GM12892 (cell line): ENCODE measurements at places on chromosomes 2 and 18.

GRCh38 chr2:169254774-169255173, 107.6 kb downstream of the LRP2 start:
- DNase-seq = no peak

DNA sequence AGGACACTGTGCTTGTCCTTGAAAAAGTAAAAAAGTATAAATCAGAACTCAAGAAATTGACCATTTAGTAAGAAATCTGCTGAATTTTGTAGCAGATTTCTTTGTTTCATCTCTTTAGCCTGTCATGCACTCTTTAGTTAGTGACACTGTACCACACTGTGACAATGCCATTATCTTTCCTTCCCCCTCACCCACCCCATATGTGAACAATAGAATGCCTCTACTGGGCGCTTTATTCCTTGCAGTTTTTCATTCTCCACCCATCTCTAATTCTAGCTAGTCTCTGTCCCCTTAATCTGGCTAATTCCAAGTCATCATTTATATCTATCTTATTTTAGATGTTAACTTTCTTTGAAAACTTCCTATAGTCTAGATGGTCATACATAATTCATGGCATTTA, 241.0 kb downstream of the LRP1B start:
- DNase-seq = no peak

DNA sequence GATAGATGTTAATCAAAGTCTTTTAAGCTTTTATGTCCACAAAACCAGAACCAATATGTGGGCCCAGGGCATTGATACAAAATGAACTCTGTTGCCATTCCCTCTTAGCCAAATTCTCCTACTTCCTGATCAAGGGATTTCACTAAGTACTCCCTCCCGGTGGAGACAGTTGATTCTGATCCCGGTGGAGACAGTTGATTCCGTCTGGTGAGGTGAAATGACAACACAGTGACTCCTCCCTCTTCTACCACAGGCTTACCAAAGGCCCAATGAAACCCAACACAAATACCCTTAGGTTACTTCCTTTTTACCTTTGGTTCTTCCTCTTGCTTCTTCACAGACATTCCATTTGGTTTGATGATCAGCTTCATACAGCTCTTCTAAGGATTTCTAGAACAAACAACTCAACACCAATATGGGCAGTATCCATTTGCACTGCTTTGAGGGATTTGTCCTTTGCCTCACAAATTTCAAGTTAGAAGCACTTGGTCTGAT, 153.8 kb downstream of the IKZF2 start:
- DNase-seq = no peak

DNA sequence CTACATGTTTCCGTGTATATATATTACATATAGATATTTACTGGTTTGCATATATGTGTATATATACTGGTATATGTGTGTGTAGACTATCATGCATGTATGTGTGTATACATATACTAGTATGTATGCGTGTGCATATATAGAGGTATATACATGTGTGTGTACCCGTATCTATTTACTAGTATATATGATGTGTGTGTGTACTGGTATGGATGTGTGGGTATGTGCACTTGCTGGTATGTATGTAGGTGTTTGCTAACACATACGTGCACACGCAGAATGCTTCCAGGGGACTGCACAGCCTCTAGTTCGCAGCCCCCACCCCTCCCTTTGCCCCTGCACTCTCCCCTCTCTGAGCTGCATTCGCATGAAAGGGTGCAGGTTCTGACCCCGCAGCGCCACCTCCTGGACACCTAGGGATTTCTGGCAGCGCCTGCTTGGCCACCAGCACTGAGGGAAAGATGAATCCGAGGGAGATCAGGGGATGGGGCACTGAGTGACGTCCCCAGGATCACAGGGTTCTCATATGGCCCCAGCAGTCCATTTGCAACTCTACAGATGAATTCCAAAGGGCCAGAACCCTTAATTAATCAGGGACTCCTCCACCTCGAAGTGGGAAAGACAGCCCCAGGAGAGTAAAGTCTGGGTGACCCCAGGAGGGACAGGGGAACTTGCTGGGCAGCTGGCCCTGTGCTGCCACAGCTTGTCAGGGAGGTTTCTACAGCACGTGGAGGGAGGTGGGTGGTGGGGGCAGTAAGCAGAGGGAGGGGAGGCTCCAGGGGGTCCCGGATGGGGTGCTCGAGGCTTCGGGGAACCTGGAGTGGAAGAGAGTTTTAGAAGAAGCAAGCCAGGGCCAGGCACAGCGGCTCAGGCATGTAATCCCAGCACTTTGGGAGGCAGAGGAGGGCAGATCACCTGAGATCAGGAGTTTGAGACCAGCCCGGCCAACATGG, 66.8 kb upstream of the ASAP2 start:
- peak; percentile 58 for DNase-seq

DNA sequence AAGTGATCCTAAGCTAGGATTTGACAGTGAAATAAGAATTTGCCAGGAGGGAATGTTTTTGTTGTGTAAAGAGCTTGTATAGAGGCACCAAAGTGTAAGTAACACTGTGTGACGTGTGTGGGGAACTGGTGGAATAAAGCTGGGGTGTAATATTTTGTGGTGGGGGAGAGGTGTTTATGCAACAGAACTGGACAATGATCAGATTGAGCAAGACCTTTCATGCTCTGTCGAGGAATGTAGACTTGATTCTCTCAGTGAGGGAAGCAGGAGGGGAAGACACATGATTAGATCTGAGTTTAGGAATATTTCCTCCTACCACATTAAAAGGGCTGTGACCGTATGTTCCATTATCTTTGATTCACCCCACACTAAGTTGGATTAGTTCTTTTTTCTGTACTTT, 43.6 kb downstream of the EFEMP1 start:
- DNase-seq = no peak

GRCh38 chr2:129480790-129481189, 498.7 kb upstream of the RAB6C start:
- DNase-seq = no peak

DNA sequence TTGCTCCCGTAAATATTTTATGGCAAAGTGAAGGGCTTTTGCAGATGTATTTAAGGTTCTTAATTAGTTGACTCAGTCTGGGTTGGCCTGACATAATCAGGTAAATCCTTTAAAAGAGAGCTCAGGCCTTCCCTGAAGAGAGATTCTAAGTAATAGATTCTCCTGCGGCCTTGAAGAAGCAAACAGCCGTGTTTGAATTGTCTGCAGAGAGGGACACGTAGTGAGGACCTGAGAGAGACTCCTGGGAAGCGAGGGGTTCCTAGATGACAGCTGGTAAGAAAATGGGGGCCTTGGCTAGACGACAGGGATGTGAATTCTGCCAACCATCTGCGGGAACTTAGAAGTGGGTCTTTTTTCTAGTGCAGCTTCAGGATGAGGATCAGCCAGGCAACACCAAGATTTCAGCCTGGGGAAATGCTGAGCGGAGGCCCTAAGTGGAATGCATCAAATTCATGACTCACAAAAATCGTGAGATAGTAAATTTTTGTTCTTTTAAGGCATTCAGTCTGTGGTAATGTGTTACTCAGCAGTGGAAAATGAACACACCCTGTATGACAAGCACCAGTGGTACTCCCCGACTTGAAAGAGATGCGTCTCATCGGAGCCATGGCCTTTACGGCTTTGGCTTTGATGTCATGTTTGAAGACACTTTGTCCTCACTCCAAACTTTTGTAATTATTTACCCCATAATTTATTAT, 62.1 kb upstream of the SMIM21 start:
- no peak for DNase-seq

- DNase-seq = no peak
These were observed 570 bp upstream of the ECEL1 start for GRCh38 chr2:232488097-232488711.

DNA sequence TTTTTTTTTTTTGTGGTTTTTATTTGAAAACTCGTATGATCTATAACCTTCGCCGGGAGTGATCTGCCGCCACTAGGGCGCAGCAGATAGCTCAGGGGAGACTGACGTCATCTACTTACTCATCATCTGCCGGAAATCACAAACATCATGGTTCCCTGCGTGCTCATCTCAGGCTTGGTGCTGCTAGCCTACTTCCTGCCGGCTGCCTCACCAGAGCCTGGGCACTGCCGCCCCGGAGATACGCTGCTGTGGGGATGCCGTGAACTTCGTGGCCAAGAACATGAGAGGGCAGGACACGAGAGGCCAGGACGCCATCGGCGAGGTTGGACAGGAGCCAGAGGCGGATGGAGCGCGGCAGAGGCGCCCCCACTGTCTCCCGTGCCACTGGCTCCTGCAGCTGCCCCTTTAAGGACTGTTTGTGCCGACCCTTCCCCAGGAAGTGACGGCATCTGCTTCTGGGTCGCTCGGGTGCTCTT, 68.8 kb downstream of the DOK6 start:
- peak; percentile 8 for DNase-seq

DNA sequence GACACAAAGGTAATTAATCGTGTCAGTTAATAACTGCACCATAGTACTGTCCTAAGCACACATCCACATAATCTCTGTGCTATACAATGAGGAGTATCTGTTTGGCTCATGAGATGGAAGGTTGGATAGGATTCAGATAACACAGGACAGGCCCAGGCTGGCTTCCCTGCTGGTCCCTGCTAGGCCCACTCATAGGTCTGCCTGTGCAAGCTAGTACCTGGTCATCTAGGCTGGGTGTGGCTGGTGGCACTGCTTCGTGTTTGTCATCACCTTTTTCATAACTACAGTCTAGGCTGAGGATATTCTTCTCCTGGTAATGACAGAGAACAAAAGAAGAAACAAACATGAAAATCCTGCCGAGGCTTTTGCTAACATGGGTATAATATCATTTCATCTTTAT, 392.8 kb downstream of the TRIB2 start:
- no peak for DNase-seq

DNA sequence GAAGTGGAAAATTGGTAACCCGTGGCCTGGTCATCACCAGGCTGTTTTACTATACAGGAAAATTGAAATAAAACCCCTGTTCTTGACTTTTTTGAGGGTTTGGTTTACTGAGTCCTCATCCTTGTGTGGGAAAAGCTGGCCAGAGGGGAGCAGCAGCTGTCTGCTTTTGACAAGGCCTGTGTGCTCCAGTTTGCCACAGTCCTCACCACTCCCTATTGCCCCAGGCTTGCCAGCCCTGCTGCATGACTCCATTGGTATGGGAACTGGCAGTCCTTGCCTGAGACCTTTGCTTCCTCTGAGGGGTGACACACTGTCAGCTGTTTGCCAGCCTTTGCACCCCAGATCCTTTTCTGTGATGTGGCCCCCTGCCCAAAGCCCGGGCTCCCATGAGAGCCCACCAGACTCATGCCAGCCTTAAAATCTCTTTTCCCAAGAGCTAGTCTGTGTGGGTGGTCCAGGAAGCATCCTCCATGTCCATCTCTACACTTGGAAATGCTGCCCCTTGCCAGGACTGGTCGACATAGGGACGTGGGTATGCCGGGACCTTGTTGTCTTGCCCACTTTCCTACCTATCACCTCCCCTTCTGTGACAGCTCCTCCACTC, 39.0 kb downstream of the GLI2 start:
- DNase-seq = no peak

DNA sequence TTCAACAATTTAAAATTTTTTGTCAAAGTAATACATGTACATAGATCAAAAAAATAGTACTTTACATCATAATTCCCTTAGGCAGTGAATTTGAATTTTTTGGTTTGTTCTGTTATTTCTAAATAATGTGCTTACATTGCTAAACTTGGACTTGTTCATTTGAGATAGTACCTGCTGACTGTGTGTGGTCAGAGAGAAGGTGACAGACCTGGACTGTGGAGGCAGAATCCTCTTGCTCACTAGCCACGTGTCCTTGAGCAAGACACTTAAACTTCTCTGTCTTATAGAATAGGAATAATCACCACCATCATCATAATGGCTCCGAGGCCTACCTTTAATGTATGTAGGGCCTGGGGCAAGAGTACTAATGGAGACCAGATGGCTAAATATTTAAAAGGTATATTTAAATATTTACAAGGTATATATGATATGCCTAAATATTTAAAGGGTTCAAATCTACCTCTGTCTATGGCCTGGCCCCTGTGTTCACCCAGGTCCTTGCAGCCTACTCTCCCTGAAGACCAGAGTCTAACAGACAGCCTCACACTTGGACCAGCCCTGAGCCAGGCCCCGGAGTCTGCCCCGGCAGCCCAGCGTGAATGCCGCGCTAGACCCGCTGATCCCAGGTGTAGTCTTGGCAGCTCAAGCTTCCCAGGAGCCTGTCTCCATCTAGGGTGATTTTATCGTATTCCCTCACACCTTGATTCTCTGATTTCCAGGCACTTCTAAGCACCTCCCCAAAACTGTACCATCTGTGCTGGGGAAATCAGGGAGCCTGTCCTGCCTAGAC, 33.5 kb downstream of the ZNF532 start:
- DNase-seq = no peak

GRCh38 chr2:225670111-225670974, 270.8 kb downstream of the NYAP2 start:
- DNase-seq = no peak

GRCh38 chr2:106664669-106665068, 177.5 kb downstream of the CD8B2 start:
- DNase-seq = no peak

GRCh38 chr2:37775908-37776250, 104.4 kb upstream of the CDC42EP3 start:
- DNase-seq = no peak

GRCh38 chr18:9787712-9788111, 79.6 kb downstream of the RAB31 start:
- no peak for DNase-seq

DNA sequence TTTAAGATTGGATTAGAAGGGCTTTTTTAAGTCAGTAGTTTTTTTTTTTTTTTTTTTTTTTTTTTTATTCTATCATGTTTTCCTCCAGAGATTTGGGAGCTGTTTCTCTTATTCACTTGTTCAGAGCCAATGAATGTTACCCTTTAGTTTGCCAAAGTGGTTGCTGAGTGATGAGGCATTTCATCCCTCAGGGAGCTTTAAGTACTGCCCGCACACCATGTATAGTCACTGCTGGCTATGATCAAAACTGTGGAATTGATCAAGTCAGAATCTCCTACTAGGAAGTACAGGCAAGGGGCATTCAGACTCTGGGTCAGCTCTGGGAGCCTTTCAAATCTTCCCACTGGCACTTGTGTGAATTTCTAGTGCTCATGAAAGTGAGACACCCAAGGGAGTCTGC, 201.6 kb downstream of the IKZF2 start:
- DNase-seq = no peak

DNA sequence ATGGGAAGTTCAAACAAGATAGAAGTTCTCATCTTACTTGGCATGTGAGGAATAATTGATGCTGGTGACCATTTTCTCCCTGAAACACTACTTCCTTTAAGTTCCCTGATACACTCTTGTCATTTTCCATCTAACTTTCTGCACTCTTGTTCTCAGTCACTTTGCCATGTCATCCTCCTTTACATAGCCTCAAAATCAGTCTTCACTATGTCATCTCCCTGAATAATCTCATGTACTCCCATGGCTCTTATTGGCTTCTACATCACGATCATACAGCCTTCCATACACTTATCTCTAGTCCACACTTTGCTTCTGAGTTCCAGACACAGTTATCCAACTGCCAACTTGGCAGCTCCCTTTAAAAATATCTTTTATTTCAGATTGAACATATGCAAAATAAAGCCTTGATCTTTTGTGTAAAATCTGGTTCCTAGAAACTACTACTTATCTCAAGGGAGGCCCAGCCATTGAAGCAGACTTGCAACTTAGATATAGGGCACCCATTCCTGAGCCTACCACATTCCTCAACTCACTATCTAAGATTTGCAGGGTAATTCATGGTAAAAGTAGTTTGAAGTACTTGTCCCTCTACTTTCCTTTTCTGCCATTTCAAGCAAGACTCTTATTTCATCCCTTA, 1070.2 kb upstream of the NXPH2 start:
- DNase-seq = no peak
